ENCODE measurements at places on chromosomes 5 and 9.

DNA sequence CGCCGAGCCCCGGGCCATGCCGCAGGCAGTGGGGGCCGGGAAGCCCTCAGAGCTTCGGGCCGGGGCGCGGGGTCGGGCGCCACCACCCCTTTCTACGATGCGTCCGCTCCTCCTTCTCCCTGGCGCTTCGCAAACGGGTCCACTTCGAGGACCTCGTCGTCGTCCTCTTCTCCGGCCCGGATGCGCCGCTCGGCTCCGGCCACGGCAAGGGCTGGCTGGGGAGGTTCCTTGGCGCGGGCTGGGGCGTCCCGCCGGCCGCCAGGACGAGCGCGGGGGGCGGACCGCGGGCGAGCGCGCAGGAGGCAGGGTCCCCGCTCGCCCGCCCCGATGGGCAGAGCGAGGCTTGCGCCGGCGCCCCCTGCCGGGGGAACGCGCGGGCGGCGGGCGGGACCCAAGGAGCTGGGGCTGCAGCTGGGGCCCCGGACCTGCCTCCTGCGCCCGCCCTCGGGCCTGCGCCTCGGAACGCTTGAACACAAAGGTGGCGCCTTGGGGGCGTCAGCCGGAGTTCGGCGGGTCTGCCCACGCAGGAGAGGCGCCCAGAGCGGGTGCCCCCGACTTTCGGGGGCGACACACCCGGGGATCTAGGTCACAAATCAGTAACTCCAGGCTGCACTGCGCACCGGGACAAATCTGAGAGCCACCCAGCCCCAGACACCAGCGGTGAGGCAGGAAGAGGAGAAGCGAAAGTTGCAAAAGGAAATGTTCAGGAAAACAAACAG is at the start of gene ROR2:
Gene ROR2 (minus strand): TSS at position 283 of the 719 bp plus-strand sequence.
- peak; percentile 46 for DNase-seq

- no peak for DNase-seq
Observed at GRCh38 chr5:58963361-58963760, 380.5 kb downstream of the RAB3C start.

- no peak for DNase-seq
Observed at GRCh38 chr9:129254566-129255287, 76.7 kb upstream of the IER5L start.

GRCh38 chr9:86991077-86991476 is 43.8 kb upstream of the GAS1 start:
- no peak for DNase-seq

DNA sequence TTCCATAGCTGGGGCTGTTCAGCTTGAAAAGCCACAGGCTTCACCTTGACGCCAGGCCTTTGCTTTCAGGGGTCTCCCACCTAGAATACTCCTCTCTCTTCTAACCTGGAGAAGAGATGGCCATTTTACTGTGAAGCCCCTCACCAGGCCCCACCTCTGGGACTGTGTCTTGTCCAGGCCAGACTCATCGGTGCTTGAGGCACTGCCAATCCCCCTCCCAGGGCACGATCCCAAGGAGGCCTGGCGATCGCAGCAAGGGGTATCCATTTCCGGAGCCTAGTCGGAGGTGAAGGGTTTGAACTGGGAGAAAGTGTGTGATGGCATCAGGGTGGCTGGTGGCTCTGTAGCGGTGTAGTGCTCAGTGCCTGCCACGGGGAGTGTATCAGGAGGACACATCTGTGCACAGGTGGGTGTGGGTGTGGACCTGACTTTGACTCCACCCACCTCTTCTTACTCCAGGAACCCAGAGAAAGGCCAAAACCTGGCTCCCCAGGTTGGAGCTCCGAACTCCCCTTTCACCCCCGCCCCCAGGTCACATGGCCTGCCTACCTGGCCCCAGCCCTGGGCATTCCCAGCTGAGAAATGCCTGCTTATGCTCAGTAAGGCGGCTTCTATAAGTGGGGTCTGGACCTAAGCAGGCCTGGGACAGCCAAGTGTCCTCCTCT is 27.4 kb upstream of the ENHO start:
- DNase-seq, result no peak

GRCh38 chr5:58849921-58850667 is 267.2 kb downstream of the RAB3C start:
- DNase-seq, result no peak

DNA sequence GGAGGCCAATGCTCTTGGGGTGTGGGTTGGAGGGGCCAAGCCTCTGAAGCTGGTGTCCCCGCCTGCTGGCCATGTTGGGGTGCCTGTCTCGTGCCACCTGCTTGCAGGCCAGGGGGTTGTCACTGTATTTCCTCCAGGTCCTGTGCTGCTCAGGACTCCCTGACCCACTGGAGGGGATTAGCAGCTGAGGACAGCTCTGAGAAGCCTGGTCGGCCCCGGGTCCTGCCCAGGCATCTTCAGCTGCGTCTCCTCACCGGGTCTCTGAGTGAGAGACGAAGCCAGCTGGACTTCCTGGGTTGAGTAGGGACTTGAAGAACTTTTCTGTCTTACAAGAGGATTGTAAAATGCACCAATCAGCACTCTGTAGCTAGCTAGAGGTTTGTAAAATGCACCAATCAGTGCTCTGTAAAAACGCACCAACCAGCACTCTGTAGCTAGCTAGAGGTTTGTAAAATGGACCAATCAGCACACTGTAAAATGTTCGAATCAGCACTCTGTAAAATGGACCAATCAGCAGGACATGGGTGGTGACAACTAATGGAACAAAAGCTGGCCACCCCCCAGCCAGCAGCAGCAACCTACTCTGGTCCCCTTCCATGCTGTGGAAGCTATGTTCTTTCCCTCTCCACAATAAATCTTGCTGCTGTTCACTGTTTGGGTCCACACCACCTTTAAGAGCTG is 20.6 kb upstream of the SLC9A3 start:
- DNase-seq, result no peak

DNA sequence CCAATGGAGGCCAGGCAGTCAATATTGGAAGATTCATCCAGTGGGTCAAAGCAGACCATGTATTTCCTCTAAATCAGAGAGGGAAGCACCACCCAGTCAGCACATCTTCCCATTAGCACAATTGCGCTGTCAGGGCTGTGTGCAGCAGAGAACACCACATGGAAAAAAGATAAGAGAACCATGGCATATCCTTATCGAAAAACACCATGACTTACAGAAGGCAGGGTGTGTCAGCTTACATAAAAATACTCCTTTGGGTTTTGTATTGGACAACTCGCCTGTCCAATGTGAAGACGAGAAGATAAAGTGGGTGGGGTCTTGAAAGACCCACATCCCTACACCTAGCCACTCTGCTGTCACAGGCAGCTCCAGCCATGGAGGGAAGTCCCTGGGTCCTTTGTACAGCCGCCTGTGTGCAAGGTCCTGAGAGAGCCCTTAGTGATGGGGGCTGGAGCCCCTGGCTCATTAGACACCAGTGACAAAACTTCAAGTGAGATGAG is 71.9 kb upstream of the SPATA31E1 start:
- no peak for DNase-seq

DNA sequence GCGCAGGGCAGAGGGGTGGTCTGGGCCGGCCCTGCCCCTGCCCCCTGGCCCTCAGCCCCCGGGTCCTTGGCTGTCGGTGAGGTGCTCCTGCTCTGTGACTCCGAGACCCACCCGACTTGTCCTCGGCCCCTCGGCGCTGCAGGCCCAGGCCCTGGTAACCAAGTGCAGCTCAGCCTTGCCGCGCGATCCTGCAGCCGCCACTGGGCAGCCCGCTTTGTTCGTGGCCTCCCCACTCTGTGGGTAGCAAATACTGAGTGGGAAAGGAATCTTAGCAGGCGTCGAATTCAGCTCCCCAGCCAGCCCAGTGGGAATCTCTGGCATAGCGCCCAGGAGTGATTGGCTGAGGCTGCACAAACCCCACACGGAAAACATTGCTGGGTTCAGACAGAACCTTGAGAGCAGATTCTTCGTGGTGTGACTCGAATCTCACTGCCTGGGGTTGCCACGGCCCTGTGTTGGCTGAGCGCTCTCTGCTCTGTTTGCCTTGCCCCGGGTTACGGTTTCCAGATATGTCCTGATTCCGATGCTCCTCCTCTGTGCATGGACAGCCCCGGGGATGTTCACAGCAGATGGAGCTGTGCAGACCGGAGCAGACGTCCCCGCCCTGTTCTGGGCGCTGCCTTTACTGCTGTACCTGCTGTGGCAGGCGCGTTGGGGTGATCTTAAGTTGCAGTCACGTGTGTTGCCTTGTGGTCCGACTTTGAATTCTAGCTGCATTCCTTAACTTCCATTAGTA is 13.4 kb upstream of the EXOC3 start:
- DNase-seq, result no peak

GRCh38 chr9:132669698-132670456 is at the start of gene DDX31:
DDX31 (minus strand) TSS chr9:132669983; CDS start chr9:132669934, 49 bp downstream.
- peak; percentile 90 for DNase-seq
